ENCODE measurements at places on chromosomes 7 and 10. TPM values are rescaled to one million over a fixed set of nuclear protein-coding genes. Genes with fewer than 3 reads are reported as not detected.

DNA sequence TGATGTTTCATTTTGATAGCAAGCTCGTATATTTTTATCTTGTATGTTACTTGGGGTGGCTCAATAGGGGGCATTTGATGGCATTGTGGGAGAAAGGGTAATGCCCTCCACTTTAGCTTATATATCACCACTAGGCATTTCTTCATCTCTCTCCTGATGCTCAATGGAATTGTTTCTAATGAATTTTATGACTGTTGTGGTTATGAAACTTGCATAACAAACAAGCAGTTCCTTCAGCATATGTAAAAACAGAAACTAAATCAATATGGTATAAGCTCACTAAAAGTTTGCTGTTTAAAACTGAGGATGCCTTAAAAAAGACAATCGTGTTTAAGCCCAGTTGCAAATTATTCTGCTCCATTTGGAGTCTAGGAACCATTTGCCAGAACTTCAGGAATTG lies 75.5 kb downstream of the CDK14 start:
- no peak overlapping the region for H3K27ac ChIP-seq
- no peak overlapping the region for H3K4me3 ChIP-seq
- DNase-seq: no peak
- H3K36me3 ChIP-seq: peaks cover 6% of the 10 kb centered on the region
- H3K27me3 ChIP-seq: no peaks in the 10 kb centered on the region
- peaks cover 23% of the 10 kb centered on the region for H3K4me1 ChIP-seq

DNA sequence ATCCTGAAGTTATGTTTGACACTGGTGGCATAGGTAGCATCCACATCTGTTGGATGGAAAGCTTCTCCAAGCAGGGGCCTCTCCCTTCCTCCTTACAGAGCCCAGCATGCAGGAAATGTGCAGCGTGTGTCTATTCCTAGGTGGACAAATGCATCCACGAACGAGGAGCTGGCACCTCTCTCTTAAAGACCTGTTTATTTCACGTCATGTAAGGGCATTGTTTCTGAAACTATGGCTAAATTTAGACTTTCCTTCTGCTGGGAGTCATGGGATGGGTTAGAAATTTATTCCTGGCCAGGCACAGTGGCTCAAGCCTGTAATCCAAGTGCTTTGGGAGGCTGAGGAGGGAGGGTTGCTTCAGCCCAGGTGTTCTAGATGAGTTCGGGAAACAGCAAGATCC lies 208.4 kb upstream of the SVIL start:
- H3K36me3 ChIP-seq: 0 out of 2 replicates have a peak, but pooled peaks cover 11% of the 10 kb centered on the region
- H3K27me3 ChIP-seq: peaks cover 61% of the 10 kb centered on the region
- no peak overlapping the region for H3K27ac ChIP-seq
- H3K4me1 ChIP-seq: no peaks in the 10 kb centered on the region
- DNase-seq: no peak

PRKAR2B gene
- 3.5 TPM for total RNA-seq

PITX3 gene
- not detected for total RNA-seq

- H3K27ac ChIP-seq: no peak overlapping the region
- H3K36me3 ChIP-seq: no peaks in the 10 kb centered on the region
Measured at GRCh38 chr7:101066833-101067177, 18.5 kb upstream of the TRIM56 start.

DNA sequence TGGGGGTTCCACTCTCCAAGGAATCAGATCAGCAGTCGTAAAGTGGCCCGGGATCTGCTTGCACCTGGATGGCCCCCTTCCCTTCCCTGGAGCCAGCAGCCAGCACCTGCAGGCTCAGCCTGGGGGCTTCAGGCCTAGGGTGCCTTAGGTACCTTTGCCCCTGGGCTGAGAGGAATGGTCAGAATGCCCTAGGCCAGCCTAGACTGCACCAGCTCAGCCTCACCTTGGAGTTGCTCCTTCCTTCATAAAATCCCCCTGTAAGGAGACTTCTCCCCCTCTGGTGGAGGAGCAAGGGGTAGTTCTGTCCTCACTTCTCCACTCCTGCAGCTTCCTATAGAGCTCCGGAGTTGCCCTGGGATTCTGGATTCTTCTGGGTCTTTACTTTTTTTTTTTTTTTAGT lies 32.4 kb upstream of the LBX1 start:
- H3K27me3 ChIP-seq: peaks cover 24% of the 10 kb centered on the region
- H3K4me3 ChIP-seq: no peak overlapping the region
- DNase-seq: no peak

CDHR1 gene
- not detected for total RNA-seq

DNA sequence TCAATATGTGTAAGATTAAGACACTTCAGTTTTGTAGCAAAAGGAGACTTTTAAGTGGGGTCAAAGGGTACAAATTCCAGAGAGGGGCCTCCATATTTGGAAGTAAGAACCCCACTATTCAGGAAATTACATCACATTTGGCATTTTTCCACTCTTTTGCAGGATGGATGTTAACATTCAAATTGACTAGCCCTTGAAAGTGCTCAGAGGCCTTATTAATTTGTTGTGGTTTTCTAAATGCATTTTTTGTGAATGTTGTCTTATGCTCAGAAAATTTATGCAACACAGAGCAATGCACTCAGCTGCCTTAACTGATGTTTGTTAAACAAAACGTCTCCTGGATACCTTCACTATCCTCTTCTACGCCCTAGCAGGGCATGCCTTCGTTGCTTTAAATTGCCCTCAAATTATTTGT lies 50.9 kb upstream of the PDLIM1 start:
- peaks cover 19% of the 10 kb centered on the region for H3K4me1 ChIP-seq
- peaks cover 10% of the 10 kb centered on the region for H3K27me3 ChIP-seq
- H3K27ac ChIP-seq: no peak overlapping the region
- H3K4me3 ChIP-seq: no peak overlapping the region
- no peaks in the 10 kb centered on the region for H3K36me3 ChIP-seq

CRTAC1 gene
- total RNA-seq: not detected

All from HFFc6 (cell line).